IMR-90 (cell line): ENCODE measurements at places on chromosomes 6 and 20.

DNA sequence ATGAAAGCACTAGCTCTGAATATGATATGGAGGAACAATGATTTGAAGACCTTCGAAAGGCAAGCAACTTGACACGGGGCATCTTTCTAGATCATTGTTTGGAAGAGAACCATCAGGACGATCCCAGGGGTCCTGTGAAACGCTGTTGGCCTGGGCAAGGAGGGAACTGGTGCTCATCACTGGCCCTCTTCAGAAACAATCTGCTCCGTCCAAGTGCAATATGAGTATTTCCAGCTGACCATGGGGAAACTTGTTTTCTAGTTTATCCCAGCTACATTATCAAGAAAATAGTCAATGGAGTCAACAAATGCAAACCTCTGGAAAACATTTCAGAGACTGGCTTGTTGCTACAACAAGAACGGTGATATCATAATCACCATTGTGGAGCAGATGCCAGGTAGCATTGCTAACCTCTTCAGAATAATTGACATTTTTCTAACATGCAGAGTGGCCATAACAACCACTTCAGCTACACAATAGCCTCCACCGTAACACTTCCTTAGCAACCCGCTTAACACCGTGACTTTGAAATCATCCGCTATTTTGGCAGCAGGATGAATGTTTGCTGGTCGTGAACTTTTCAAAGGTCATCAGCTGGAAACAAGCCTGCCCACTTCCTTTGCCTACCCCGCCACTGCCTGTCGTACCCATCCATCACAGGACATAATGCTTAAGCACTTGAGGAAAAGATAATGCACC lies 112.0 kb upstream of the PDE10A start:
- DNase-seq, result no peak

- DNase-seq, result no peak
Observed at GRCh38 chr6:13079096-13079723, 249.1 kb downstream of the TBC1D7 start.

GRCh38 chr6:116779573-116780164 lies 14.2 kb upstream of the FAM162B start:
- peak; percentile 36 for DNase-seq

DNA sequence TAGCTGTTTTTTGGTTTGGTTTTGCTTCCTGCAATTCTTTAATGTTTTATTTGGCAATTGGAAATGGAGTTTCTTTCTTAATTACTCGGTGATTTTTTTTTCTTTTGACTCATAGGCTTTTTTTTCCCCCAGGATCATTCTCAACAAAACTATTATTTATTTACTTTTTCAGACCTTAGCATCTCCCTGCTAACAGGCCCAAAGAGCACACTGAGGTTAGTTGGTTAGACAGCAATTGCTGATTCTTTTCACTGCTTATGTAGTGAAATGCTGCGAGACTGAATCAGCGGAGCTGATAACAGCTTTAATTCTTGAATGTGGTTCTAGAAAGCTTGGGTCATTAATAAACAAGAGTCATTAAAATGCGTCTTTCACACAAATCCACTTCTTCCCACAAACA lies 79.1 kb upstream of the ZFP64 start:
- DNase-seq, result no peak

DNA sequence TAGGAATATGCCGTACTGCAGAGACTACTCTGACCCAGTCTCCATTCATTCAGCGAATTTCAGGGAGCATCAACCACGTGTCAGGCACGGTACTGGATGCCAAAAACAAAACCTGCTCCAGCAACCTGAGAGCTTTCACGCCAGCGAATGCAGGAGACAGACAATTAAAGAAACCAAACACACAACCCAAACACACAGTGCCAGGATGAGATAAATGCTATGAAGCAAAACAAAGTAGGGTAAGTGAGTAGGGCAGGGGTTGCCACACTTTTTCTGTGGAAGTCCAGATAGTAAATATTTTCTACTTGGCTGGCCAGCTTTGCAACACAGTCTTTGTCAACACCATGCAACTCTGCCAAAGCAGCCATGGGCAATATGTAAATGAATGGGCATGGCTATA lies 10.0 kb downstream of the MOCS1 start:
- DNase-seq, result no peak

GRCh38 chr20:63090052-63090451 lies 83.3 kb upstream of the BHLHE23 start:
- DNase-seq, result no peak

DNA sequence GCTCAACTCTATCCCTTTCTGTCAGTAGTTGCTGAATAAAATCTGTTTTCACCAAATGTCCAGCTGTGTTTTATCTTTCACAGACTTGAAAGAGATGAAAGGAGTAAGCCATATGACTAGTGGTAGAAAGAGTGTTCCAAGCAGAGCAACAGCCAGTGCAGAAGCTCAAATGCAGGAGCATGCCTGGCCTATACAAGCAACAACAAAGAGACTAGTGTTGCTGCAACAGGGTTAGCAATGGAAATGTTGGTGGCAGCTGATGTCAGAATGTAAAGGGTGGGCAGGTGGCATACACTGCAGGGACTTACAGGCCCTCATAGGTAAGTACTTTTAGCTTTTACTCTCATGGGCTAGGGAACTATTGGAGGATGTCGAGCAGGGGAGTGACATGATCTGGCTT lies 5.2 kb upstream of the HINT3 start:
- no peak for DNase-seq

DNA sequence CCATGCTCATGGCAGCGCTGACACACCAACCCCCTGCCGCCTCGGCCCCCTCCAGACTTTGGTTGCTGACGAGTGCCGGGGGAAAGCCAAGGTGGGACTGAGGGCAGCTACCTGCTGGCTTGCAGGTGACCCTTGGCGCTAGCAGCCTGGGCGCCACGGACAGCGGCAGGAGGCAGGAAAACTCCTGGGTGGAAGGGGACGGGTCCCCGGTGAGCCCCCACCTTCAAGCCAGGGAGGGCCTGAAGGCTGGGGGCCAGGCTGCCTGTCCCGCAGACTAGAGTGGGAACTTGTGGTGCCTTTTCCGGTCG lies 226.7 kb downstream of the OTOR start:
- no peak for DNase-seq

GRCh38 chr20:21656308-21657067 lies 49.0 kb upstream of the PAX1 start:
- no peak for DNase-seq

DNA sequence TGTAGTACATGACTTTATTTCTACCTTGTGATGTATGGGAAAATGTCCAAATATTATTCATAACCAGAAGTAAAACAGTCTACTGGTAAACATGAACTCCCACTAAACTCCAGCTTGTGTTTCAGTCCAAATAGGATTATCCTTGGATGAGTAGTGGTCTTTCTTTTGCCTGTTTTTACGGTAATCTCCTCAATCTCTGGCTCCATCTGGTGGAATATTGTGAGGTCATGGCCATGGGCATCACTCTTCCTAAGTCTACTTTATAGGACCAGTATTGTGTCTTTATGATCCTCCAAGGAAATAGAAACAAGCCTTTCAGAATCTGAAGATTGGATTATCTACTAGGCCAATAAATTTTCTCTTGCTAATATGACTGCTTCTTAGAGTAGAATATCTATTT lies 505.0 kb downstream of the BMP2 start:
- DNase-seq, result no peak

DNA sequence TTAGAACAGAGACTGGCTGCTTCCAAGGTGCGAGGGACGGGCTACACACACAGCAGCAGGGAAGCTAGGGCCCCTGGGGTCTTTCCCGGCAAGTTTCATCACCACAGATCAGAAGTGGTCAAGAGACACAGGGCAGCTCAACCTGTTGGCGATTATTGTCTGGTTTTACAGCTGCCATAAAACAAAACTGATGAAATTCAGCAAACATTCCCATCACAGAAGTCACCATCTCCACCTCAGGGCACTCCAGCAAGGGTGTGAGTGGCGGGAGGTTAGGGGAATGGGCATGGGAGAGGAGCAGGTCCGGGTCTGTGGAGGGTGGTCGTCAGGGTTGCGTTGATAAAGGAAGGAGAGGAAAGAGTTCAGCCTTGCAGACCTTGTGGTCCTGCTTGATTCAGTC lies 91.0 kb downstream of the PXDC1 start:
- DNase-seq, result no peak

DNA sequence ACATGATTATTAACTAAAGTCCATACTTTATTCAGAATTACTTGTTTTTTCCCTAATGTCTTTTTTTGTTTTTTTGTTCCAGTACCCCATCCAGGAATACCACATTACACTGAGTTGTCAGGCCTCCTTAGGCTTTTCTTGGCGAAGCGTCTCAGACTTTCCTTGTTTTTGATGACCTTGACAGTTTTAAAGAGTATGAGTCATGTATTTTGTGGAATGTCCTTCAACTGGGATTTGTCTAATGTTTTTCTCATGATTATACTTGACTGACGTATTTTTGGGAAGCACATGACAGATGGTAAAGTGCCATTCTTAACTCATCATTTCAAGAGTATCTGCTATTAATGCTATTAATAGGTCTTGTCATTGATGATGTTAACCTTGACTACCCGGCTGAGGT lies 23.6 kb downstream of the ENPP1 start:
- peak; percentile 46 for DNase-seq

DNA sequence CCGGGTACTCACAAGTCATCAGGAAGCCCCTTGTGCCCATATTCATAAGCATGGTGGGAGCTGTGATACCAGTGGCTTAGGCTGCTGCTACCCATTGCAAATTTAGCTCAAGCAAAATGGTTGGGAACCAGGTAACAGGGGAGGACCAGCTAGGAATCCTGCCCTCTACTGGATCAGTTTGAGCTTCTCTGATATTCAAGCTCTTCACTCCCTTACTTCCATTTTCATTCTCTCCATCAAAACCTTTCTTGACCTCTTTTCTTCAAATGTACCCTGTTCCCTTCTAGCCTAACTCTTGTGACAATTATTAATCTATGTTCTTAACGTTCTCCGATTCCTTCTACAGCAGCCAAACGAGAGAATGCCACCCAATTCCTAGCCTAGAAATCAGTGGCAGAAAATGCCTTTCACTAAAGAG lies 9.7 kb downstream of the NOL7 start:
- peak; percentile 44 for DNase-seq

DNA sequence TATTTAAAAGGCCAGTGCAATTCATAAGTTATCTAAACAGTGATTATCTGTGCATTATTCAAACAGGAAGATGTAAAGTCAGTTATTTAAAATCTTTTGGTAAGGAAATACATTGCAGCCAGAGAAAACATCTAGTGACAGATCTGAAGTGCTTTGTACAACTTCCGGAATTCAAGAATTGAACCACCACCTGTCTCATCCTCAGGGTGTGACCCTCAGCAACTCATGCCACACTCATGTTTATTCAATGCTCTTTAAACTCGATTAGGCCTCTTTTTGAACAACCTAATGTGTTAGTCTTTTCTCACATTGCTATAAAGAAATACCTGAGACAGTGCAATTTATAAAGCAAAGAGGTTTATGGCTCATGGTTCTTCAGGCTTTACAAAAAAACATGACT lies 62.6 kb upstream of the GGTLC1 start:
- DNase-seq, result no peak

DNA sequence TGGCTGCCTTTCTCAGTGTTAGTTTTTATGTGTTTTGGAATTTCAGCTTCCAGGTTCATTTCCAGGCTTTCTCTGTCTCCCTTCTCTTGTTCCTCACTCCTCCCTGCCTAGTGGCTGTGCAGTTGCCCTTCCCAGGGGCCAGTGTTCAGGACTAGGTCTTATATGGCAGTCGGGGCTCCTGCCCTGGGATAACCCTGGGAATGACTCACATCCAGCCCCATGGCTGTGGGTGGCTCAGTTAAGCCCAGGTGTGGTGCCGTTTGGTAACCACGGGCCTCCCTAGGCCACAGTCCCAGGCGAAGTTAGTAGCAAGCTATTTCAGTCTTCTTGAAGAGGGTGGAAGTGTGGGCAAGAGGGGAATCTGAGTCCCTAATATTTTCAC lies 57.4 kb upstream of the DDR1 start:
- no peak for DNase-seq

DNA sequence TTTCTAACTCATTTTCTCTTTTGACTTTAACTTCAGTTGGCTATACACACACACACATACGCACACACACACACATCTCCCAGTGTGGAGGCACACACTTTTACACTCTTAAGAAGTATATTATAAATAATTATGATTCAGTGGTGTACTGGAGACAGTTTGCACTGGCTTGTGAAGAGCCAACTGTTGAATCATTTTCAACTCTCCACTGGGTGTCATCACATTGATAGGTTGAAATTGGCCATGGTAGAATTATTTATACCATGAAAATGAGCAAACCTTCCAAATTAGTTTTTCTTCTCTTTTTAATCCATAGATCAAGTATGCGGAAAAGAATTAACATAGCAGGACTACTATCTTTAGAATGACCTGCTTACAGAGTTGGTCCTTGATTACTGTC lies 407.1 kb downstream of the BMP2 start:
- no peak for DNase-seq

DNA sequence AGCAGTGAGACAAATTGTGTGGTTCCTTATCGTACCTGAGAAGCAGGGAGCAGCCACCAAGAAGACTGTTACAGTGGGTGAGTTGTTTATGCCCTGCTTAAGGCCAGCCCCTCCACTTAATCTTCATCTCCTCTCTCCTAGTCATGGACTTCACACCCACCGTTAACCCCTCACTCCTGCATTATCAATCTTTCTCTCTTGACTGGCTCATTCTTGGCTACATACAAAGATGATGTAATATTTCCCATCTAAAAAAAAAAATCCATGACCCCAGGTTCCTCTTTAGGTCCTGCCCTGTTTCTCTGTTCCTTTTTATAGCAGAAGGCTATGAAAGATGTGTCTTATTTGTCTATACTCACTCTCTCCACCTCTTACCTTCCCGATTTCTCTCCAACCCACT lies 72.4 kb downstream of the SHLD1 start:
- no peak for DNase-seq

DNA sequence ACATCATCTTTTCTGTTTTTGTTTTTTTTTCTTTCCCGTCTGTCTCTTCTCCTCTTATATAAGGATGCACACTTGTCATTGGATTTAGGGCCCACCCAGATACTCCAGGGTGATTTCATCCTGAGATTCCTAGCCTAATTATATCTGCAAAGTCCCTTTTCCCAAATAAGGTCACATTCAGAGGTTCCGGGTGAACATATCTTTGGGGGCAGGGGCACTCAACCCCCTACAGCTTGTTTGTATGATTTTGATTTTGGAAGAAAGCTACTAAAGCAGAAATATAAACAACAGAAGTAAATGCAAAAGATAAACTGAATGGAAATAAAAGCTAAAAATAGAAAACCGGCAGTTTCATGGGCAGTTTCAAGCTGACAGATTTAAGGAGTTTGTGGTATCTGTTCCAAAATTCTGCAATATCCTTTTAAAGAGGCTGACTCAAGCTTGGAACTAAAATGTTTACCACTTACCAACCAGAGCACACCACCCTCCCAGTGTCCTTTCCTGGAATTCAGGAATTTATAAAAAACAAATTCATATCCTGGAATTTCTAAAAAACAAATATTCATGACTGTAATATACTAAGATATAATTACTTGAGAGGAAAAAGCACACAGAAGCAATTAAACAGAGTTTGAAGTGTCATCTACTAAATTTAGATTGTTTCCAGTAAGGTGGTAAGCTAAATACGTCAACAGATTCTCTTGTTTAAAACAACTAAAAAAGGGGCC lies 100.0 kb upstream of the CARMIL1 start:
- DNase-seq, result peak; percentile 68
